Nephron progenitor cell (in vitro differentiated cells): ENCODE measurements at places on chromosomes 1 and 21.
A peak's percentile ranks its signal among the peaks of the same experiment; 100 is the strongest.

GRCh38 chr1:167849666-167850065, 64.3 kb downstream of the ADCY10 start:
- DNase-seq, result no peak

DNA sequence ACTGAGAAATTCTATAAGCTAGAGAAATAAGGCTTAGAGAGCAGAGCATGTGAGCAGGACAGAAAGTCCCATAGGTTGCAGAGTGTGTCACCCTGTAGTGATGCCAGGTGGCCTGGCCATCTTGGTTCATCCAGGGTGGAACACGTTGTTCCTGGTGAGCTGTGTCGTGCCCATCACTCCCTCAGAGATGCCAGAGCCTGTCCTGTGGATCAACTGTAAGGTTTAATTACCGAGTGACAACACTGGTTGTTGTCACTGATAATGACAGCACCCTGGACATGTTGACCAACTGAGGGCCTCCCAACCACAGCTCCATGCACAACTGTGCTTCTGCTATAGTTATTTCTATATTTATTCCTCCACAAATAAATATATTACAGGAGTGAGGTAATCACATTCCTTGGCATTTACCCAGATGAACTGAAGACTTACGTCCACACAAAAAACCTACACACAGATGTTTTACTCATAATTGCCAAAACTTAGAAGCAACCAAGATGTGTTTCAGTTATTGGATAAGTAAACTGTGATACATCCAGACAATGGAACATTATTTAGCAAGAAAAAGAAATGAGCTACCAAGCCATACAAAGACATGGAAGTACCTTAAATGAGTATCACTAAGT, 6.2 kb downstream of the C1orf198 start:
- DNase-seq, result no peak

GRCh38 chr1:31111290-31111951, 45.9 kb upstream of the PUM1 start:
- DNase-seq, result no peak

GRCh38 chr1:227901239-227901905, 46.4 kb downstream of the WNT9A start:
- DNase-seq, result peak; percentile 2

GRCh38 chr1:230982696-230983095, 3.8 kb downstream of the ARV1 start:
- no peak for DNase-seq
